ENCODE measurements at places on chromosomes 1 and 21.
A peak's percentile ranks its signal among the peaks of the same experiment; 100 is the strongest.

GRCh38 chr1:215631489-215631888 is 64.4 kb downstream of the KCTD3 start:
- DNase-seq = no peak

GRCh38 chr1:154406572-154406879 is 1.4 kb downstream of the IL6R start:
- DNase-seq = no peak

DNA sequence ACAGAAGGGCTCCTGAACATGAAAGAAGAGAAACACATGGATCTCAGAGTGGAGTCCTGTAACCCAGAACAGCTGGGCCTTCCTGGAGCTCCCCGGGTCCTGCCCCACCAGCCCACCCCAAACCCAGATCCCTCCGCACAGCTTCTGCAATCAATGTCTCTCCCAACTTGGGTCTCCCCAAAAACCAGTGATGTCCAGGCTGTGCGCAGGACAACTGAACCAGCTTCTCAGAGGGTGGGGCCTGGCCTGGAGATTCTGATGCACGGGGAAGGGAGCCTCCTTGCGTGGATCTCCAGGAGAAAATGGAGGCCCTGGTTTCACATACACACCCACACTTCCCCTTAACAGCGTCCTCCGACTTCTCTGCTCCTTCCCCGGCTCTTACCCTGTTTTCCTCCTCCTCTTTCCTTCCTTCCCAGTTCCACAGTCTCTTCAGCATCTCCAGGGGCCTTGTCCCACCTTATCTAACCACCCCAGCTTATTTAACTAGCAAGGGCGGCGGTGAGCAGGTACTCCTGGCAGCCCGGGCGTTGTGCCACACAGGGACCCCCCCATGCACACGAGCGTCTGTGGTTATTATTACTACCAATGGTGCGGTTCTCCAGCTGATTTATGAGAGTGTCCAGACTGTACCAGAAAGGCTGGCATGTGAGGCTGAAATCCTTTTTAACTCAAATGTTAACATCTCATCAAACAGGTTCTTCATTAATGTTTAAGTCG is 11.2 kb upstream of the MX2 start:
- no peak for DNase-seq

GRCh38 chr1:99643021-99643779 is 2.7 kb upstream of the PALMD start:
- DNase-seq = no peak

- no peak for DNase-seq
Observed at GRCh38 chr1:211908453-211908852, 77.9 kb upstream of the LPGAT1 start.

GRCh38 chr1:35748326-35748725 is 21.5 kb downstream of the CLSPN start:
- DNase-seq = no peak

GRCh38 chr1:168092566-168093355 is 44.0 kb downstream of the GPR161 start:
- DNase-seq = no peak

DNA sequence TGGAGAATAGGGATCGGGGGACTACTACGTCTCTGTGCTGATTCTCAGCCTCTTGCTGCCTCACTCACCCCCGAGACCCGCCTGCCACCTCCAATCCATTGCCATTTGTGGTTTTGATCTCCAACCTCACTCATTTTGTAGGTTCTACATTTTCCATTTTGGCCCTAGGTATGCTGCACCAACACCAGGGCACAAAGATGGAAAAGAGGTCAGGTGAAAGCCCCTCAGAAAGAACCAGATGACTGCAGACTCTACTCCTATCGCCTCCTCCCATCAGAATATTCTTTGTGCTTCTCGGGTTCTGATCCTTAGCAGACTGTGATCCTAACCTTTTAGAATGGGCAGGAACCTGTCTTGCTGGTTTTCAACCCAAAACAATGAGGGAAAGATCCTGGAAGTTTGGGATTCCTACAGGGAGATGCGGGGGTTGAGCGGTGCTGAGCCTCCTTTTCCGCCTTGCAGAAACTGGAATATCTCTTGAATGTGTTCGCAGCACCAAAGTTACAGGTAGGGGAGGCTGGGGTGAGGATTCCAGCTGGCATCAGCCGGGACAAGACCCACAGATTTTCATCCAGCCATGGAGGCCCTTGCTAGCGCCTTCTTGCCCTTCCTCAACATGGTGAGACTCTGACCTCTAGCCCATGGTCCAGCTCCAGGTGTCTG is 53.1 kb downstream of the RHBG start:
- DNase-seq = no peak

DNA sequence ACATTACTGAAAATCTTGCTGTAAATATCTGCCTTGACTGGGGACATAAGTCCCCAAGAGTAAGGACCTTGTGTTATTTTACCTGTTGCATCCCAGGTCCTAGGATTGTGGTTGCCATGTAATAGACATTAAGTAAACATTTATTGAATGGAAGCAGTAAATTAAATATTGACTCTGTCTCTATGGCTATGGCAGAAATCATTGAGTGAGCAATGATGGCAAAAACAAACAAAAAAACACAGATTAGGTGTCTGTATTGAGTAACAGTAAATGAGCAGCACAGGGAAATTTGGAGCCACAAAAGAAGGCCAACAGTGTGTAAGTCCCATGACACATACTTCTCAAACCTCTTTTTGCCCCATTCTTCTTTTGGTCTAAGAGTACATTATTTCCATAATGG is 240.4 kb downstream of the NFIA start:
- DNase-seq = no peak

DNA sequence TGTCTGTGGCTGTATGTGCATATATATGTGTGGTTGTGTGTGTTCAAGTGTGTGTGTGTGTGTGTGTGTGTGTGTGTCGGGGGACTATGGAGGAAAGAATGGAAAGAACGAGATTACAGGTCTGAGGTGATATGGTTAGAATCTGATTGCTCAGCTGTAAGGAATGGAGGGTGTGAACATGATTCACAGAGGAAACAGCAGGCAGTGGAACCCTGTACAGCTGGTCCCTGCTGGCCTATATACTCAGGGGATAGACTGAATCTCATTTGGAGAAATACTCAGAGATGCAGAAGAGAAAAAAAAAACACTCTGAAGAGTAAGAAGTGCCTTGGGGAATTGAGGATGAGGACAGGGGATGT is 180.1 kb upstream of the ESRRG start:
- no peak for DNase-seq

DNA sequence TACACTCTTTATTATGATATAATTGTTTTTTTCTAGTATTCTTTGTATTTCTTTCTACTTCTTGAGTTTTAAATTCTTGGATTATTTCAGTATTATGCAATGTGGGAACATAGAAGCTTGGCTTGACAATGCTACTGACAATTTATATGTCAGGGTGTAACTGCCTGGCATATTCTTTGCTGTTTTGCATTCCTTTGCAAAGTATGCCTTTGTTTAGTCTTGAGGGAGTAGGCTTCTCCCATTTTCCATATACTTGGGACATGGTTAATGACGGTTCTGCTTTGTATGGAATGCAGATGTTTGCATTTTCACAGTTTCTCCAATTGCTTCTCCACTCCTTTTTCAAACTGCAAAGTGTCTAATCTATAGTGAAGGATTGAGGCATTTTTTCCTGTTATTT is 109.8 kb downstream of the HMCN1 start:
- no peak for DNase-seq

DNA sequence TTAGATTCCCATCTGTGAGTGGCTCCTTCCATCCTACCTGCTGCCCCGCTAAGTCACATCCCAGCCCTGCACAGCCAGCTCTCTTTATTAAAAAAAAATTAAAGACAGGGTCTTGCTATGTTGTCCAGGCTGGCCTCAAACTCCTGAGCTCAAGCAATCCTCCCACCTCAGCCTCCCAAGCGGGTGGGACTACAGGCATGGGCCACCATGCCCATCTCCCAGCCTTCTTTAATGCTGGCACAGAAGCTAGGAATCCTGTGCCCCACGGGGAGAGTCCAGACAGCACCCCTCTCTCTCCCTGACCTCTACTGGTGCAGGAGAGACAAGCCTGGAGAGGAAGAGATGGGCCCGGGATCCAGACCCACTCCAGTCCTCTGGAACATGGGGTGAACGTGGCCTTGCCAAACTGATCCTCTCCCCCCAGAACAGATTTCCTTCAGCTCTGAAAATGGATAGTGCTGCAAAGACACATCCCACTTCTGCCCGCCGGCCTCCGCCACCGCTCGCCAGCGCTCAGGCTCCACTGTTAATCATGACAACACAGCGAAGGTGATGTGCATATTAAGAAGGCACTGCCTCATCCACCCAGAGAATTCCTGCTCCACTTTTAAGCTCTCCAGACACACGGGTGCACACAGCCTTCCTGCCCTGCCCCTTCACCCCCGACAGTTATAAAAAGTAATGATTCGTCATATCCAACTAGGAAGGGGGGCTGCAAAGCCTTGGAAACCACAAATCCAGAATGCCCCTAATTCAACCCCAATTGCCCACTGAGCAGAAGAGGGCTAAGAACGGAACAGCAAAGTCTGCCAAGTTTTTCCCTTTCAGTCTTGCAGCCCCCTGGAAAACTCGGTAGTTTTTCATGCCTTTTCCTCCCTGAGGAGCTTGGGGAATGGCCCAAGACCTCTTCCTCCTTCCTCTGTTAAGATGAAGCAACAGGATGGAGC is 68.1 kb downstream of the MRPL37 start:
- DNase-seq = no peak

DNA sequence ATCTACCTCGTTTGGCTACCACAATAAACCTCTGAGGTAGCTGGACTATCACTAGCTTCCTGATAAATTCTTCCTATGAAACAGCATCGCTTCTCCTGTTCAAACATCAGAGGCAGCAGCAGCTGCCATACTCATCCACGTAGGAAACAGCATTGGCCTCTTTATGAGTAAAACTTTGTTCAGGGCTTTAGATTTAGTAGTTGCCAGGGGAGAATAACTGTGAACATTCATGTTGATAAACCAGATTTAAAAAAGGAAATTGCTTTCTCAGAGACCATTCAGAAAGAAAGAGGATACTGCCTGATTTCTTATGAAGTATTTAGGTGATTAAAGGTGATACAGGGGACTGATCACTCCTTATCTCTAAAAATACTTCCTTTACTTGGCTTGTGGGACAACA is 7.2 kb downstream of the CEP170 start:
- no peak for DNase-seq

- no peak for DNase-seq
Observed at GRCh38 chr1:182217071-182217470, 155.6 kb upstream of the ZNF648 start.

- no peak for DNase-seq
Observed at GRCh38 chr21:32645261-32646182, 33.3 kb upstream of the CFAP298 start.

DNA sequence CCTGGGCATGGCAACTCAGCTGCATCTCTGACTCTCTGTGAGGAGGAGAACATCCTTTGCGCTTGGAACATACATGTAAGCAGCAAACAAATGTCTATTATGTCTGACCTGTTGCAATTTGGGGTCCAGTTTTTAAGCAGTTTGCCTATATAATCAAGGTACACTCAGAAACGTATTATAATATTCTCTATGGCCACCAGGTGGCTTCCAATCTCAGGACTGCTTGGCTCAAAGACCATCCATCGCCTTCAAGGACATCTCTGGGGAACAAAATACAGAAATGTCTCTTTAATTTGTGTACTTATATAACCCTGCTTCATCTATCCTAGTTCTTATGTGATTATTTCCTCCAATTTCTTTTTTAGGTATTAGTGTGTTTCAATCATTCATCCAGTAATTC is 227.2 kb downstream of the OLFM3 start:
- no peak for DNase-seq

DNA sequence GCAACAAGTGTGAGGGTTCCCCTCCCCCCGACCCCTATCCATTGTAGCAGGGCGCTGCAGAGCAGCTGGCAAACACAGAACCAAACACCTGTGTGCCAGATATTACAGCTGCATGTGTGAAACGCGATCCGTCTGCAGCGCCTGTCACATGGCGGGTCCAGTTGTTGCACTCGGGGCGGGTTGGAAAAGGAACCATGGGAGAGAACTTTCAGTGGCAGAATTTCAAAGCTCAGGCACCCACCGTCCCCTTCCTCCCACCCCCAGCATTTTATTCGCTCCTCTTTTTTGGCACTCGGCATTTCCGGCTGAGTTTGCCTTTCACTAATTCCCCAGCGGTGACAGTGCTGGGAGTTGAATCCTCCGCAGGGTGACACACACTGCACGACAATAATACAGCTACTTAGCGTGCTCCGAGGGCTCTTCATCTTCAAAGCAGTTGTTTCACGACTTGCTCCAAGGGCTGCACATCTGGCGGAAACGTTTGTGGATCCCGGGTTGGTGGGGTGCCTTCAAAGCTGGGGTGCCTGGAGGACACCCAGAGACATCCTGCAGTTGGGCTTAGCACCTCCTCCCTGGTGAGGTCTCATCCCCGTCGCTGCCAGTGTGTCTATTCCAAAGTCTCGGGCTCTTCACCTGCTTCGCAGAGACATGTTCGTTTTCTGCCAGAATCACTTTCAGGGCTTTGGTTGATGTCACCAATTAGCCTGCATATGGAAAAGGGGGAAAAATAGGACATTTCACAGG is 180.7 kb downstream of the ZBTB18 start:
- DNase-seq = no peak

DNA sequence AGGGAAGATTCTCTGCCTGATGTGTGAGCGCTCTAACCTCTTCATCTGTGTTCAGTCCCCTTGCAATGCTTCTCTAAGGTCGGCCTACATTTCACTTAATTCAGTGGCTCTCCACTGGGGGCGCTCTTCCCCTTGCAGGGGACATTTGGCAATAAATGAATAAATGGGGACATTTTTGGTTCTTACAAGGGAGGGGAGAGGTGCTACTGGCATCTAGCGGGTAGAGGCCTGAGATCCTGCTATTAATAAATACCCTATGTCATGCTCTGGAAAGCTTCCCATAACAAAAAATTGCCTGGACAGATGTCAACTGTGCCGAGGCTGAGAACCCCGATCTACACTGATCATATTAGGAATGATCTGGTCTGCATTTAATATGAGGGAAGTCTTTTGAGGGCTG is 25.9 kb upstream of the DNAJC11 start:
- peak; percentile 51 for DNase-seq

GRCh38 chr21:18467715-18468114 is 64.1 kb upstream of the TMPRSS15 start:
- no peak for DNase-seq

GRCh38 chr1:243254927-243255790 is at the start of gene CEP170:
Gene CEP170, minus strand, starts transcription at chr1:243255281. Its CDS starts 30,001 bp downstream, at chr1:243225280.
- peak; percentile 82 for DNase-seq

GRCh38 chr1:26090893-26091292 is 20.7 kb upstream of the PDIK1L start:
- no peak for DNase-seq

DNA sequence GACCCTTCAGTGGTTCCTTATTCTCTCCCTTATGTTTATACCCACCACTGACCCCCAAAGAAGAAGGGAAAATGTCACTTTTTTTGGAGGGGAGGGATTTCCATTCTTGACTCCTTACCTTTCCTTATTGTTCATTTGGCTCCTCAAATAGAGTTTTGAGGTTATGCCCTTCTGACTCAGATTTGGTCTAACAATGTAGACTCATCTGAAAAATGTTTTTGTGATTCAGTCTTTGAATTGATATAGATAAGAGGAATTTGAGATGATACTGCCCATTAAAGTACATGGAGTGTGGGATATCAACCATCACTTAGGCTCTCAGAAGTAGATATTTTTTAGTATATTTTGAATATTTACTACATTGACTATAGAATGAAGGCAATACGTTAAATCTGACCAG is 16.1 kb downstream of the USP1 start:
- no peak for DNase-seq

- DNase-seq = no peak
Observed at GRCh38 chr1:113388017-113388620, 2.2 kb upstream of the MAGI3 start.

- no peak for DNase-seq
Observed at GRCh38 chr1:116489231-116489697, 81.6 kb downstream of the CD58 start.

- DNase-seq = no peak
Observed at GRCh38 chr1:200967693-200968468, 55.6 kb downstream of the KIF21B start.

- DNase-seq = no peak
Observed at GRCh38 chr1:232597721-232598120, 32.2 kb downstream of the SIPA1L2 start.

Measured in activated CD4-positive, alpha-beta T cell treated with anti-CD3 and anti-CD28 coated beads for 24 hours (primary cell).